ENCODE measurements at places on chromosomes 1 and 21.

DNA sequence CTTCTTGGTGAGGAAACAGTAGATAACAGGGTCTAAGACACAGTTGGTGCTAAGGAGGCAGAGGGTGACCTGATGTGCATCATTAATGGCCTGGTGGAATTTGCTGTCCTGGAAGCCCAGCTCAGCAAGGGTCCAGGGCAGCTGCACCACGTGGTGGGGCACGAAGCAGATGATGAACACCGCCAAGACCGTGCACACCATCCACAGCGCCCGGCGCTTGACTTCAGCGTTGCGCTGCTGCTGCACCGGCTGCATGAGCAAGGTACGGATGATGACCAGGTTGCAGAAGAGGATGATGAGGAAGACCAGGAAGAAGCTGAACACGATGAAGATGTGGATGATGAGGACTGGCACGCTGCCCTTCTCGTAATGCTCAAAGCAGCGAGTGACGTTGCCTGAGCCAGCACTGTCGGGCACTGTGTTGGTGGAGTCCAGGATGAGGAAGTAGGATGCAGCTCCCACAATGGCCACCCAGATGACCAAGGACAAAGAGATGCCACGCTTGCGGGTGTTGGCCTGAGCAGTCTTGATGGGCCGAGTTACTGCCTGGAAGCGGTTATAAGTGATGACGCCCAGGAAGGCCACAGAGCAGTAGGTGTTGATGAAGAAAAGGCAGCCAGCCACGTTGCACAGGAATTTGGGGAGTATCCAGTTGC is 26.2 kb downstream of the PTAFR start:
- DNase-seq, result no peak

GRCh38 chr1:226712742-226713419 is 26.2 kb downstream of the ITPKB start:
- no peak for DNase-seq

DNA sequence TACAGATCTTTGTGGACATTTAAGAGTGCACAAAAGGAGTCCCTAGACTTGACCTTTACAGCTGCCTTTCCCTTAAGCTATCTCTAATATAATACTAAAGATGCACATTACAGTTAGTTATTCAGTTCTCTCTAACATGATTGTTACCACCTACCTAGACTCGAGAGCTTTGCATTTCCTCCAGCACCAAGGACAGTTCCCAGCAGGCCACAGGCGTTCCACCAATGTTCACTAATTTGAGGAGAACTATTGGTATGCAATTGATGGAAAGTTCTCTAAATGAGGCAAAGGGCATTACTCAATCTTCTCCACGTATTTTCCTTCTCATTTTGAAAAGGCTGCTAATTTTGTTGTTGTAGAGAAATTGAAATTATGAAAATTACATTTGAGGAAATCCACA is 5.4 kb upstream of the NTNG1 start:
- peak; percentile 41 for DNase-seq

DNA sequence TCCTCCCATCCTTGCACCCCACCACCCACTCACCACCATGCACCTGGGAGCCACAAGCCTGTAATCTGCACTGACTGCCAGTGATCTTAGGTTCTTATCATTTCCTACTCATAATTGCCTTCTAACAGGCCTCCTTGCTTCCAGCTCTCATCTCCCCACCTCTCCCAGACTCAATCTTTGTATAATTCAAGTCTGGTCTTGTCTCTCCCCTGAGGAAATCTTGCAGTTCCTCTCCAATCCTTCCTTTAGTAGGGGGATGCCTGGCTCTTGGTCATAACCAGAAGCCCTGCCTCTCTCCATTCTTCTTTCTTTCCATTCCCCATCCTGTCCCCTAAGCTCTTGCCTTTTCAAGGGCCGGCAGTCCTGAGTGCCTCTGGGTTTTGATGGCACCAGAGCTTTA is 27.8 kb downstream of the PIGM start:
- DNase-seq, result peak; percentile 57

- no peak for DNase-seq
These were observed 11.4 kb downstream of the FAM229A start for GRCh38 chr1:32350785-32351398.

DNA sequence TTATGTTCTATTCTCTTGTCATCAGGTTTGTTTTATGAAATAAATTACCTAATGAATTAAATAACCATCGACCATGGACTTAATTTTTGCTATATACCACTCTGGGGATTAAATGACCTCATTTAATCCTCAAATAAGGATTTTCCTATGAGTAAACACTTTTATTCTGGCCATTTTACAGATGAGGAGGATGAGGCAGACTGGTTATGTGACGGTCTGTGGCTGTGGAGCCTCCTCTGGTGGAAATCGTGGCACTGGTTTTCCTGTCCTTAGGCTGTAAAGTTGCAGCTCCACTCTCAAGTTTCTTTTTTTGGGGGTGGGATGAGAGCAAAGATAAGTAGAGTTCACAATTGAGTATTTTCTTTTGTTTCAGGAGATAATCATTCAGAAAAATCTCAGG is 105.2 kb downstream of the XCL2 start:
- DNase-seq, result no peak
